ENCODE measurements at places on chromosomes 1 and 21. TPM values are rescaled to one million over a fixed set of nuclear protein-coding genes. Genes with fewer than 3 reads are reported as not detected.

AJAP1 gene
- not detected for total RNA-seq

OR2T35 gene
- total RNA-seq = not detected

CNKSR1 gene
- total RNA-seq = 4.7 TPM

PBX1 gene
- 0.17 TPM for total RNA-seq

ANKRD45 gene
- not detected for total RNA-seq

PRKCZ gene
- total RNA-seq = 10.3 TPM

S100A4 gene
- 603 TPM for total RNA-seq

S100A2 gene
- 0.60 TPM for total RNA-seq

RNU1-3 gene
- total RNA-seq = 2,872 TPM

CFAP141 gene
- not detected for total RNA-seq

AMY1C gene
- total RNA-seq = not detected

C1orf167 gene
- not detected for total RNA-seq

CD5L gene
- total RNA-seq = not detected

PLA2G5 gene
- total RNA-seq = not detected
